CD4-positive, alpha-beta T cell treated with Interleukin-15 for 4 hours (primary cell): ENCODE measurements at places on chromosomes 11 and 22.

DNA sequence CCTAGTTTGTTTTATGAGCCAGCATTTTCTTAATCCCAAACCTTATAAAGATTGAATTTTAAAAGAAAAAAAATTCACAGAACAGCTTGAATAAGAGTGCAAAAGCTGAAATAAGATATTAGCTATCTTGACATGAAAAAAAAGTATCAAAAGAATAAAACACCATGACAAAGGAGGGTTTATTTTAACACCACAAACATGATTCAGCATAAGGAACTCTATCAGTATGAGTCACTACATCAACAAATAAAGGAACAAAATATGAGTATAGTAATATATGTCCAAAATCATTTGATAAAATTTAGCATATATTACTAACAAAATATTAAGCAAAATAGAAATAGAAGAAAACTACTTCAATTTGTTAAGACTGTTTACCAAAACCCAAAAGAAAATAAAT, 9.6 kb upstream of the LMO1 start:
- DNase-seq: no peak

GRCh38 chr22:48651981-48652538, 1175.6 kb downstream of the BRD1 start:
- no peak for DNase-seq

- DNase-seq: peak; percentile 16
Measured at GRCh38 chr11:125591649-125592304, 875 bp upstream of the STT3A start.

- DNase-seq: no peak
Measured at GRCh38 chr11:88281317-88281712, 56.2 kb downstream of the CTSC start.

- DNase-seq: no peak
Measured at GRCh38 chr11:111532365-111532709, 8.2 kb upstream of the LAYN start.
